Right lung (tissue), 10 donors: ENCODE measurements at places on chromosomes 6 and 20. TPM values are rescaled to one million over a fixed set of nuclear protein-coding genes. Genes with fewer than 3 reads are reported as not detected.

GRCh38 chr6:156652231-156652750 is 124.9 kb upstream of the ARID1B start:
- no peak for DNase-seq

DNA sequence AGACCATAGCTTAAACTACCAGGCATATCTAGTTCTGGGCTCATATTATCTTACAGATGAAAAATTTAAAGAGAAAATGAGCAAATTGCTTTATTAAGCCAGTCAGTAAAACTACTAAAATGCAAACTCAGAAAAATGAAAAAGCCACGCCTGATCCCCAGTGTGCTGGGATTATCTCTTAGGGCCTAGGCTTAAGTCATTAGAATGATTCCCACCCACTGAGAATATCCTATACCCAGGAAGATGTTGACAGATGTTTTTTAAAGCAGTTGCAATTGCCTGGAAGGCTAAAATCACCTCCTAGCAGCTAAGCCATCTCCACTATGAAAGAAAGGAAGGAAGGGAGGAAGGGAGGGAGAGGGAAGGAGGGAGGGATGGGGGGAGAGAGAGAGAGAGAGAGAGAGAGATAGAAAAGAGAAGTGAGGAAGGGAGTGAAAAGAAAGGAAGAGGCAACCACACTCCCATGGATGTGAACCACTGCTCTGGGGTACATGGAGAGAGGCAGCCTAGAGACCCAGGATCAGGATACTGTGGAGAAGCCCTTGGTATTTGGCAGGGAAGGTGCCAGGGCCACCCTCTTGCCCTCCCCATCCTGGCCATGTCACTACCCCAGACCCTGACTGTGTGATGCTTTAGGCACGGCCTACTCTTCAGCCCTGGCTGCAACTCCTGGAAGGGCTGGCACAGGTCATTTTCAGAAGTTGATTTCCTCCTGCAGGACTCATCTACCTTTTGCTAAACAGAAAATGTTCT is 21.9 kb downstream of the NEDD9 start:
- no peak for DNase-seq

GRCh38 chr6:110517034-110517433 is 40.6 kb upstream of the SLC22A16 start:
- DNase-seq, result no peak

- no peak for DNase-seq
These were observed 94.4 kb upstream of the MAP7 start for GRCh38 chr6:136644597-136644952.

DNA sequence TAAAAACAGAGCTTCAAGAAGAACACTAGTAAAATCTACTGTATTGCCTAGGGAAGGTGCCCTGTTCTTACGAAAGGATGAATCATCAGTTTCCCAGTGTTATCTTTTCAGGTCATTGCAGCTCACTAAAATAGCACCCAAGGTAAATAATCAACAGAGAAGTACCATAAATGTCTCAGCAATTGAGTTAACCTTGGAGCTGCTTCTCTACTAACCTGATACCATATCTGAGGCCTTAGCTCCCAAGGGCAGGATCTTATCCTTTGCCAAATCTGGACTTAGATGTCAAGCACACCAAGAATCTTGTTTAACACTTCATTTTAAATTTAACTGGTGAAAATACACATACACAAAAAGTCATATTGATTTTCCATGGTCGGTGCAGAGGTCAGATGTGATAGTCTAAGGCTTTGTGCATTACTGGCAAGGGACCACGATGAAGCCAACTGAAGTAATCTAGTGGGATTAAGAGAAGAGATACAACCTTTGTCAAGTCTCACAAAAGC is 81.5 kb downstream of the EDN1 start:
- DNase-seq, result no peak

DNA sequence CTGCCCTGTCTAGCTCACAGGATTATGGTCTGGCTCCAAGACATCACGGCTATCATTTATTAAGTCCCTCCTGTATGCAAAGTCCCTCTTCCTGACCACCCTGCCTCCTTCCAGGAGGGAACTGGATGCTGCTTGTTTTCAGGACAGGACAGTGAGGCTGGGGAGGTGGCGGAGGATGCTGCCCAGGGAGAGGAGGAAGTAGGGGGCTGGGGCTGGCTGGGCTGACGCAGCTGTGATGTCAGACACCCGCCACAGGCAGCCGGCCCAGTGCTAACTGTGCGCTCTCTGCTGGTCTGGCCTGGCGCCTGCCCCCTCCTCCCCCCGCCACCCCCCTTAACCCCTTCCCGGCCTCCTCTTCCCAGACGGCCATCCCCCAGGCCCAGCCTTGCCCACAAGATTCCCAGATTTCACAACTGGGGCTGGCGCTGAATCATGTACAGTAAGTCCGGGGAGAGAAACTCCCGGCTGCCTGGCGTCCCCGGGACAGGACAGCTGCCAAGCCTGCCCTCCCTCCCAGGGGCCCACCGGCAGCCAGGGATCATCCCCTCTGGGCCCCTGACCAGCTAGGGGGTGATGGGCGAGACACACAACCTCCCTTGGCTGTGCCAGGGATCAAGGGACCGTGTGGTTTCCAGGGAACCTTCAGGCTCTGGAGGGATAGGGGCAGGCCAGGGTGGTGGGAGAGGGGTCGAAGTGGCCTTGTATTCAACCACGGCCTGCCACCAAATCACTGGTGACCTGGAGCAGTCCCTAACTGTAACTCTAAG is 118.1 kb downstream of the CEBPB start:
- peak; percentile 94 for DNase-seq

- no peak for DNase-seq
These were observed 1.1 kb upstream of the GRM1 start for GRCh38 chr6:146027586-146028251.

TTI1 gene
- 30.2 TPM for polyA plus RNA-seq

DEFB124 gene
- 1.1 TPM for polyA plus RNA-seq

CALHM6 gene
- polyA plus RNA-seq, result 7.2 TPM

AVP gene
- polyA plus RNA-seq, result not detected
